ENCODE measurements at places on chromosomes 1 and 21. TPM values are rescaled to one million over a fixed set of nuclear protein-coding genes. Genes with fewer than 3 reads are reported as not detected.

GRCh38 chr1:231808990-231809389 is 182.4 kb downstream of the DISC1 start:
- no peak for DNase-seq
- no peaks in the 10 kb centered on the region for H3K36me3 ChIP-seq
- no peaks in the 10 kb centered on the region for H3K27me3 ChIP-seq
- no peak overlapping the region for H3K4me3 ChIP-seq
- peaks cover 11% of the 10 kb centered on the region for H3K4me1 ChIP-seq
- H3K27ac ChIP-seq, result no peak overlapping the region

DNA sequence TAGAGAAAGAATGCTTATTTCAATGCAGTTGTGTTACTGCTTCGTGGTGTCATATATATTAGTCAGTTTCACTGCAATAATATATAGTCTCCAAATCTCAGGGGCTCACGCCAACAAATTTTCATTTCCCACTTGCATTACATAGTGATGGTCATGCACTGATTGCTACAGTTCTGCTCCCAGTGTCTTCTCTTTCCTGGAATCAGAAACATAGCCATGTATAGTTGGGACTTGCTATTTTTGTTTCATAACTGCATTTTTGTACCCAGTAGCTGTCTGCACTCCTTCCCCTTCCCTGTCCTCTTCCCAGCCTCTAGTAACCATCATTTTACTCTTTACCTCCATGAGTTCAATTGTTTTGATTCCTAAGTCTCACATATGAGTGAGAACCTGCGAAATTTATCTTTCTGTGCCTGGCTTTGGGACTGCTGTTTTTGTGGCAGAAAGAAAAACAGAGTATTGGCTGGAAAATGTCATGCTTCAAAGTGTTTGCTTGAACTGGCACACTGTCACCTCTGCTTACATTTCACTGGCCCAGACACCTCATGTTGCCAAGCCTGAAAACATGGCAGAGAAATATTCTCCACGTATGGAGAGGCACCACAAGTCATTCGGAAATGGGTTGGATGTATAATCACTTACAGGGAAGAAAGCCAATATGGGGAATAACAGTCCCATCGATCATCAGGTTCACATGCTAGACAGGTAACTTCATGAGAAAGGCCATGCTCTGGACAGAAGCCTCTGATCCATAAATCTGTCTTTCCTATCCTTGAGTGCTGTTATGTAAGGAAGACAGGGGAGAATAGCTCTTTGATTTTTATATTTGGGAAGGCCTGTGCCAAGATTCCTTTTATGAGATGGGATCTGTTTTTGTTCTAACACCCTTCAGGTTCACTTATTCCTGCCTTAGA is 60.4 kb upstream of the BACH1 start:
- no peaks in the 10 kb centered on the region for H3K36me3 ChIP-seq
- H3K4me1 ChIP-seq, result peaks cover 57% of the 10 kb centered on the region
- no peak for DNase-seq
- peak overlapping the region; percentile 41 for H3K27ac ChIP-seq
- H3K4me3 ChIP-seq, result no peak overlapping the region
- no peaks in the 10 kb centered on the region for H3K27me3 ChIP-seq

Gene SIM2
- not detected for total RNA-seq

DNA sequence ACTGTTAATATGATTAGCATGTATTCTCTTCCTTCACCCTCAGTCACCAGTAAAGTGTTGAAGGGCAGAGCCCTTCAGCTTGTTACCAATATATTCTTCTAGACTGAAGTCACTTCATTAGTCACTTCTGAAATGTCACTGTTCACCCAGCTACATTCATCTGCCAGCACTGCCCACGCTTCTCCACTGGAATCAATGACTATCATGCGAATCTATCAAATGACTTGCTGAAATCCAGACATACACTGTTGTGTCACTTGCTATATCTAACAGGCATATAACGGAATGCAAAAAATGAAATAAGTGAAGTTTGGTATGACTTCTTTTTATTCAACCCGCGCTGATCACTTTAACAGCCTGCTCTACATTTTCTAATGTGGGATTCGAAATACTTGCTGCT is 16.1 kb downstream of the FH start:
- DNase-seq, result no peak
- no peak overlapping the region for H3K27ac ChIP-seq
- H3K27me3 ChIP-seq, result no peaks in the 10 kb centered on the region
- peaks cover 93% of the 10 kb centered on the region for H3K36me3 ChIP-seq
- no peak overlapping the region for H3K4me3 ChIP-seq

DNA sequence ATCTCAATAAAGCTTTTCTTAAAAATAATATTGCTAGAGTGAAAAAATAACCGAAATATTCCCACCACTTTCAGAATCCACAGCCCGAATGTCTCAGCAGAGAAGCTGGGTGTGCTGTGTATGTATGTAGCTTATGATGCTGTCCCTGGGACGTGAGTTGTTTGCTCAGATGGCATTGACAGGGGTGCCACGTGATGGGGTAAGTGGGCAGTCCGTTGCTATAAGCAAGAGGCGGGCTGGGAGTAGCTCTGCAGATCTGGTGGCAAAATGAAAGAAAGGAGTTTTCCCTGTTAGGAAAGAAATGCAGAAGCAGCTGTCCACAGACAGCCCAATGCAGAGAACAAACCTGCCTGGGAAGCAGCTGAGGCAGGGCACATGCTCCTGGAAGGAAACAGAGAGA is 3.8 kb upstream of the FAM20B start:
- no peaks in the 10 kb centered on the region for H3K36me3 ChIP-seq
- H3K4me3 ChIP-seq, result no peak overlapping the region
- peaks cover 11% of the 10 kb centered on the region for H3K4me1 ChIP-seq
- DNase-seq, result no peak

GRCh38 chr21:35737449-35737848 is 322.9 kb downstream of the SETD4 start:
- DNase-seq, result no peak
- H3K4me1 ChIP-seq, result no peaks in the 10 kb centered on the region
- no peaks in the 10 kb centered on the region for H3K36me3 ChIP-seq

DNA sequence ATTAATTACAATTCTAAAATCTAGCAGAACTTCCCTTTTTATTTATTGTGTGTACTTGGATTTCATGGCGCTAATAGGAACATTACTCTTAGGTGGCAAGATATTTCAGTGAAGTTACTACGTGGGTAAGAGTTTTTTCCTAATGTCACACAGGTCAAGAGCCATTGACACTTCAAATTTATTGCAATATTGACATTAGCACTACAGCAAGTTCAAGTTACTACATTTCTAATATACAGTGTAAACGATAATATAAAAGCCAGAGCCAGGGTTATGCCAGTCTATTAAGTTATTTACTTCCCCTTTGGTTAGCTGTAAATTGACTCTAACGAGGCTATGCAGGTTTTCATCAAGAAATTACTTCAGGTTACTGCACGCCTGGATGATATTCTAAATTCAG is 29.7 kb downstream of the CHODL start:
- H3K36me3 ChIP-seq, result no peaks in the 10 kb centered on the region
- no peaks in the 10 kb centered on the region for H3K27me3 ChIP-seq
- no peak overlapping the region for H3K4me3 ChIP-seq
- H3K4me1 ChIP-seq, result no peaks in the 10 kb centered on the region
- no peak for DNase-seq

DNA sequence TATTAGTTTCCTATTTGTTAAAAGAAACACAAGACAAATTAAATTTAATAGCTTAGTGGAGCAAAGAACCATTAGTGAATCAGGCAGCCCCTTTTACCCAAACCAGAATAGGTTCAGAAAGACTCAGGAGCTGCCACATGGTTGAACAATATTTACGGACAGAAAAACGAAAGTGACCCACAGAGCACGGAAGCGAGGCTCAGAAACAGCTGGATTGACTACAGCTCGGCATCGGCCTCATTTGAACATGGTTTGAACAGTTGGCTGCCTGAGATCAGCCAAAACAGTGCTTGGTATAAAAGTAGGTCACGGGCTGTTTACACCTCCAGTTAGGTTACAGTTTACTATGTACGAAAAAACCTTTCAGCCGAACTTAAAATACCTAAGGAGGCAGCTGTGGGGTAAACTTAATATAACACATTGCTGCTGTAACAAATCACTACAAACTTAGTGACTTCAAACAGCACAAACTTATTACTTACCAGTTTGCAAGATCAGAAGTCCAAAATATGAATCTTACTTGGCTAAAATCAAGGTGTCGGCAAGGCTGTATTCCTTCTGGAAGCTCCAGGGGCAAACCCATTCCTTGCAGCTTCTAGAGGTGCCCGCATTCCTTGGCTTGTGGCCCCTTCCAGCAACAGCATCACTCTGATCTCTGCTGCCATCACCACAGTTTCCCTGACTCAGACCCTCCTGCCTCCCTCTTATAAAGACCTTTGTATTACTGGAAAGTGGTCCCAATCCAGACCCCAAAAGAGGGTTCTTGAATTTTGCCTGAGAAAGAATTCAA is 11.8 kb downstream of the PADI4 start:
- no peaks in the 10 kb centered on the region for H3K27me3 ChIP-seq

GRCh38 chr1:95252422-95252821 is 18.4 kb downstream of the RWDD3 start:
- no peaks in the 10 kb centered on the region for H3K27me3 ChIP-seq
- H3K36me3 ChIP-seq, result no peaks in the 10 kb centered on the region
- H3K4me1 ChIP-seq, result no peaks in the 10 kb centered on the region
- no peak overlapping the region for H3K4me3 ChIP-seq

- H3K4me1 ChIP-seq, result peaks cover 35% of the 10 kb centered on the region
These were observed 59.5 kb downstream of the NAV1 start for GRCh38 chr1:201598396-201598795.

DNA sequence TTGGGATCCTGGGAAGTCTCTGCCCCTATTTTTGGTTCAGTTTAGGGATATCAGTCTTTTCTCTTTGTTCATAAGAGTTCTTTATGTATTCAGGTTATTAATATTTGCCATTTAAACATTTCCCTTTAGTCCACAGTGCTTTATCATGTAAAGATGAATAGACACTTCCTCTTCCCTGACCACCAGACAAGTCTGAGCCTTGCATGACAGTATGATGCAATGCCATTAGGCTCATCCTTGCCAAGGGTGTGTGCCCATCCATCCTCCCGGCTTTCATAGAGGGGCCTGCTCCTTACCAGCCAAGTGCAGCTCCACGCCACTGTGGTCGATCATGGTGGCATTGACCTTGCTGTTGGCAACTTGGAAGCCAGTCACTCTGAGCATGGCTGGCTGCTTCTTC is 52.1 kb downstream of the ZSCAN20 start:
- H3K27ac ChIP-seq, result no peak overlapping the region
- no peak overlapping the region for H3K4me3 ChIP-seq
- no peaks in the 10 kb centered on the region for H3K36me3 ChIP-seq
- DNase-seq, result no peak

DNA sequence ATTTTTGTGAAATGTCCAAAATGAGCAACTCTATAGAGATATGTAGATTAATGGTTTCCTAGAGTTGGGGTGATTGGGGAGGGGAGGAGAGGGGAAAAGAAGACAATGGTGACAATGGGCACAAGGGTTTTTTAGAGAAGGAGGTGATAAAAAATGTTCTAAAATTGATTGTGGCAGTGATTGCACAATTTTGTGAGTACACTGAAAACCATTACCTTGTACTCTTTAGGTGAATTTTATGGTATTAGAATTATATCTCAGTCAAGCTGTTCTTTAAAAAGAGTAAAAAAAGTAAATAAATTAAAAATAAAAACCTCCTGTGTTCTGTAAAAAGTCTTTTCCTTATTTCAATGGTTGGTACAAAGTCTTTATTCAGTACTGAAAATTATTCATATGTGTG is 330.2 kb downstream of the PTBP2 start:
- H3K27me3 ChIP-seq, result no peaks in the 10 kb centered on the region
- H3K4me3 ChIP-seq, result no peak overlapping the region
- H3K4me1 ChIP-seq, result no peaks in the 10 kb centered on the region
- H3K36me3 ChIP-seq, result no peaks in the 10 kb centered on the region
- DNase-seq, result no peak

Gene PADI2
- total RNA-seq, result 35.4 TPM

GRCh38 chr1:2311184-2312032 is 79.9 kb downstream of the MORN1 start:
- DNase-seq, result peak; percentile 72
- H3K4me3 ChIP-seq, result no peak overlapping the region
- peaks cover 27% of the 10 kb centered on the region for H3K4me1 ChIP-seq
- no peaks in the 10 kb centered on the region for H3K27me3 ChIP-seq
- peak overlapping the region; percentile 13 for H3K27ac ChIP-seq
- H3K36me3 ChIP-seq, result no peaks in the 10 kb centered on the region

DNA sequence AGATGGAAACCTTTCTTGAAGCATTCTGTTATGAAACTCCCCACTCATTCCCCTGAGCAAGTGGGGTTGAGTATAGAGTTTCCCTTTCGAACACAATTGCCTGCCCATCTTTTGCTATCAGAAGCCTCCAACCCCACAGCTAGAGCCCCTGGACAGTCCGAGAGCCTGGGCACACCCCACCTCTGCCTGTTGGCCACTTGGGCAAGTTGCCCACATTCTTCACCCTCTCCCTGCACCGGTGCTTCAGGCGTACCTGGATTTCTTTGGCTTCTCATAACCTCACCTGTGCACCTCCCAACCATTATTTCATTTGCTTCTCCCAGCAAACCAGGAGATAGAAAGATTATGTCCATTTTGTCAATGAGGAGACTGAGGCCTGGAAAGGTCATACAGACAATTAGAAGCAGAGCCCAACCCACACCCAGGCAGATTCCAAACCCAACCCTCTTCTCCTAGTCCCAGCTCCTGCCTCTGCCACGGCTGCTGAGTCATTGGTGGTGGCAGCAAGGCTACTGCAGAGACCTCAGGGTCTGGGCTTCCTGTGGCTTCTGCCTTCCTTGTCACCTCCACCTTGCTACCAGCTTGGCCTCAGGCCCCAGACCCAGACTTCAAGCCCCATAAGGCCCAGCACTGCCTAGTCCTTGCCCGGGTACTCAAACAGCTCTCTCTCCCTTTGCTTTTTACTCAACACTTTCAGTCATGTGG is 118.7 kb upstream of the ZBTB40 start:
- H3K27ac ChIP-seq, result no peak overlapping the region
- H3K4me1 ChIP-seq, result no peaks in the 10 kb centered on the region
- H3K4me3 ChIP-seq, result no peak overlapping the region
- H3K27me3 ChIP-seq, result peaks cover 27% of the 10 kb centered on the region

DNA sequence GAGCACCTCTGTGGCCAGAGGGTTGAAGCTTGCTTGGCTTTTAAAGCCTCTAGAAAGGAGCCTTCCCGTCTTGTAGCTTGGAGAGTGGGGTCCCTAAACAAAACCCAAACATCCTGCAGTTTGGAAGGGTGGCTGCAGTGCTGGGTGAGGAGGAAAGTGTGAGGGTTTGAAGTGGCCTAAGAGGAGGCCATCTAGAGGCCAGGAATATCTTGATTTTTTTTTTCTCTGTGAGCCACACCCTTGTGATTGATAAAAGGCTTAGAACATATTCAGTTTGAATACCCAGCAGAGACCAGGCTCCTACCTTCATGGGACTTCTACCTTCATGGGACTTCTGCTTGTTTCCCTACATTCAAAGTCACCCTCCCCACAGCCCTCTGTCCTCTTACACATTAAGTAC is 37.3 kb upstream of the PIGV start:
- no peak overlapping the region for H3K27ac ChIP-seq
- no peak for DNase-seq
- H3K4me3 ChIP-seq, result no peak overlapping the region
- H3K27me3 ChIP-seq, result no peaks in the 10 kb centered on the region
- no peaks in the 10 kb centered on the region for H3K36me3 ChIP-seq
- peaks cover 62% of the 10 kb centered on the region for H3K4me1 ChIP-seq

Data from left lung (tissue), 14 donors.